ENCODE measurements at places on chromosomes 4 and X.

DNA sequence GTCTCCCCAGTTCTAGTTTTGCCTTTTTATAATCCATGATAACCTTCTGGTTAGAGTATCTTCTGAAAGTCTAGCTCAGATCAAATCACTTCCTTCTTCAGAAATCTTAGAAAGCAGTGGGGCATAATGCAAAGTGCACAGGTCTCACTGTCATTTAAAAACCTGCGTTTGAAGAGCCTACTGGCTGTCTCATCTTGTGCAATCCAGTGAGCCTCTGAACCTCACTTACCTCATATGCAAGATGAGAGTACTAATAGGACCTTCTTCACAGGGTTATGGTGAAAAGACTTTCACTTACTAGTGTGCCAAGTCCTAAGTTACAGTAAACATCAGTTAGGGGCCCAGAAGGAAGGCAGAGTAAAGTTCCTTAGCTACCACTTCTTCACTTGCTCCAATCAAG lies 131.4 kb downstream of the ENOX2 start:
- no peak for DNase-seq

DNA sequence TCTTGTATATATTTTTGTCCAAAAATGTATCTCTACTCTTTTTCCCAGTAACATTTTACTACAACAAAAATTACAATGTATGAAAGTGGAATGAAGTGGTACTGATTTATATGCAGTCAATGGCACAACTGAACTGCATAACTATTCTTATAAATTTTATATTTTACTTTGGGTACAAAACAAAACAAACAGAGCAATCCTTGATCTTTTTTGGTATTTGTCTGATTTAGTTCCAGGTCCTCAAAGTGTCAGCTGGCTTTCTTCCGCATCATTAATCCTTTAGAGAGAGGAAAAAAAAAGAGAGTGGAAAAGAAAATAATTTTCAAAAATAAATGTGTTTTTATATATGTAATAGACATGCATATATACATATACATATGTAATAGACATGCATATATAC lies 252.4 kb upstream of the SLIT2 start:
- DNase-seq = no peak

DNA sequence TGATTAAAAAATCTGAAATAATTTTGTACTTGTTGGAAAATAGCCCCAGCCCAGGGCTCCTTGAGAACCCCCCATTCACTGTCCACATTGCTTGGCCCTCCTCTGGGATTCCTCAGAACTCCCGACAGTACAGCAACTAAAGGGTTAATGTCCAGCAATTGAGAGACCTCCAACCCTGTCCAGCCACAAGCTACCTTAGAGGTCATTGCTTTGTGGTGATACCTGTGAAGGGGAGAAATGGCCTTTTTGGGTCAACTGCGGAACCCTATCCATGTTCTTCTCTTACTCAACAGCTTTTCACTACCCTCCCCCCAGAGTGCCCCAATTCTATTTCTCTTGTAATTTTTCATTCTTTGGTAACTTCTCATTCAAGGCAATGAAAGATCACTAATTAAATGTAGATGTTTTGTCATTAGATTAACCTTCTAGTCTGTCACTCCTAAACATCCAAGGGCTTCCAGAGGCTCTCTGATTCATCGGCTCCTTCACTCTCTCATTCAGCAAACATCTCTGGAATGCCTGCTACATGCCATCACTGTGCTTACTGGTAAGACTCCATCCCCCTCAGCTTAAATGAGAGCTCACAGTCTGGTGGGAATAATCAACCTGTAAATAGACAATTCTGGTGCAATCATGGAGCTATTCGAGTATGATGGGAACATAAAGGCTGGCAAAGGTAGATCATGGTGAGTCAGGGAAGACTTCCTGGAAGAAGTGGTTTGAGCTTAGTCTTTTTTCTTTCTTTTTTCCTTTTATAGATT lies 241.4 kb upstream of the PGRMC2 start:
- peak; percentile 49 for DNase-seq

- DNase-seq = no peak
Observed at GRCh38 chrX:50071494-50071893, 129.3 kb downstream of the AKAP4 start.

- no peak for DNase-seq
Observed at GRCh38 chr4:7427831-7428260, 6.9 kb downstream of the PSAPL1 start.

DNA sequence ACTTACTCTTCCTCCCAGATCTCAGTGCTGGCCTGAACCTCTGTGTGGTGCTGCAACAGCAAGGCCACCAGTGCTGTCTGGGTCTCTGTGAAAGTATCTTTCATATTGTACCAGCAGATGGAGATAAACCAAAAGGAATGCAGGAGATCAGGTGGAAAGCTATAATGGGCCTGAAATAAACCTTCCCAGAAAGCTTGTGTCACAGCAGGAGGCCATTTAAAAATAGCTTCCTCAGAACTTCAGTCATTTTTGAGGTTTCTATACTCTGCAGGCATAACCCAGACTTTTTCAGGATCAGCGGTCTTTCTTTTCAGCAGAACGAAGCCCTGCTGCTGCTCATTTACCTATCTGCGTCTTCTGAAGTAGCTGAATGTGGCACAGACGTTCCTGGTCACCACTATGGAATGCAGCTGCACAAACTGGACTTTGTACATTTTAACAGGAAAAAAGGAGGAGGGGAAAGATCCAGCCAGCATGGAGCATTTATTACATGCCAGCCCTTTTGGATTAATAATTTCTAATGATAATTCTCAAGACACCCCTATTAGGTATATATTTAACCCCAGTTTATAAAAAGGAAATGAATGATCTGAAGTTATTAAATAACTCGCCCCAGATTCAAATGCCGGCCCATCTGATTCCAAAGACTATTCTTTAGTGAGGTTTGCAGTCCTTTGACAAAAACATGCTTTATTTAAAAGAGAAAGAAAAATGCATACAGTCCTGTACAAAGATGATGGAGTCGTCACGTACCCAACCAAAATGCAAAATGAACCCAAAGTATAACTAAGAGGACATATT lies 119.7 kb downstream of the NFKB1 start:
- DNase-seq = peak; percentile 23
